Erythroblast (primary cell): ENCODE measurements at places on chromosomes 3 and 15.

DNA sequence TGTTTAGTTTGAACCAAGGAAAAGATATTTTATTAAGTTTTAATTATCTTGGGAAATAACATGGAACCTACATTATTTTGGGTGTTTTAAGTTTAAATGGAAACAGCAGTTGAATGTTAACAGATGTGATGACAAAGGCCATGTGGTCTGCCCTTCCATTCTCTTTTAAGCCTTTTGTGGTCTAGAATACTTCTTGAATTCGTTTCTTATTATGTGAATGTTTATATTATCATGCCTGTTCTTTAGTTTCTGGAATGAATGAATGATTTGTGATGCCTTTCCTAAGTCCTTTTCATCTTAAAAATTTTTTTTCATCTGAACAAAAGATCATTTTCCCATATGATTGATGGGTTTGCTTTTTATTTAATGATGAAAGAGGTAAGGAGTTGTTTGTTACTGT lies 44.6 kb downstream of the SNRK start:
- DNase-seq = no peak

GRCh38 chr15:34644061-34644460 lies 60.6 kb upstream of the GOLGA8B start:
- no peak for DNase-seq

GRCh38 chr3:41267975-41268640 lies 68.8 kb downstream of the CTNNB1 start:
- DNase-seq = no peak

GRCh38 chr3:156251424-156251823 lies 131.0 kb downstream of the KCNAB1 start:
- DNase-seq = no peak

DNA sequence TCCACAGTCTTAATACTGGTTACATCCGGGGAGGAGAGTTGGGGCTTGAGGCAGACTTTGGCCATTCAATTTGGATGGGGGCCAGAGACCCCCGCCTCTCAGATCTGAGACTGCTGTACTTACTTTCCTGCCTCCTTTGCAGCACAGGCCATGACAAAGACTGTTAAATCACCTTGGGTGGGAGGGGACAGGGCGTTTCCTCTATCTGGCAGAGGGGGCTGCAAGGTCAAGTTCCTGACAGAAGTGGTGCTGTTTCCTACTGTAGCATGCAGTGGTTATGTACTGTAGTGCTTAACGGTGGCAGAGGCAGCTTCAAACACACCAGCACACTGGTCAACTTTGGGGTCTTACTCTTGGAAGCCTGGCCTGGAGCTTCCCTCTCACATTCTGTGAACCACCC lies 261.2 kb upstream of the LRRFIP2 start:
- DNase-seq = no peak

DNA sequence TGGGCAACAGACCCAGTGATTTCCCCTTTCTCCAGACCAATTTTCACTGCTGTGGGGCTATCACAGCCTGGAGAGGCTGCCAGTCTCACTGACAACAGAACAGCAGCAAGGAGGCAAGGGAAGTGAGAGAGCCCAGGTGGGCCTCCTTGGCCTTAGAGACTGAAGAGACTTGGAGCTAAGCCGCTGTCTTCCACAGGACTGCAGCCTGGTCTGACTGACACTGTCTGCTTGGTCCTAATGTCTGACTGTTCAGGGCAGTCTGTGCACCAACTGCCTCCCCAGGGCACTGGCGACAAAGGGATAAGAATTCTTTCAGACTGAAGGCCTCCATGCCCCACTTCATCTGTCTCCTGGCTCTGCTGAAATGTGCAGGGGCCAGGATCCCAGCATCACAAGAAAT lies 11.5 kb downstream of the POMGNT2 start:
- DNase-seq = no peak

DNA sequence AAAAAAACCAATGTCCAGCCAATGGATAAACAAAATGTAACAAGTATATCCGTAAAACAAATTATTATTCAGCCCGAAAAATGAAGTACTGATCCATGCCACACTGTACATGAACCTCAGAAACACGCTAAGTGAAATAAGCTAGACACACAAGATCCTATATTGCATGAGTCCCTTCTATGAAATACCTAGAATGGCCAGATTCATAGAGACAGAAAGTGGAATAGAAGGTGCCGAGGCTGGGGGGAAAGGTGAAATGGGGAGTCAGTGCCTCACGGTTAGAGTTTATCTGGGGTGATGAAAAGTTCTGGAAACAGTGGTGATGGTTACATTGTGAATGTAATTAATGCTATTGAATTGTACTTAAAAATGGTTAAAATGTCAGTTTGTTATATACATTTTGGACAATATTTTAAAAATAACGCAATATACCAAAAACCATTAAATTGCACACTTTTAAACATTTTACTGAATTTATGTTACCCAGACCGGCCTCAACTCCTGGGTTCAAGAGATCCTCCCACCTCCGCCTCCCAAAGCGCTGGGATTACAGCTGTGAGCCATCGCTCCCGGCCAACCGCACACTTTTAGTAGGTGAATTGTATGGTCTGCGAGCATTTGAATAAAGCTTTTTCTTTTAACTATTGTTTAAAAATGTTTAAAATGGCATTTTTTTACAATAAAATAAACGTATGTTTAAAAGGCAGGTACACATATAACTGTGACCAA lies 2.1 kb downstream of the RNF168 start:
- peak; percentile 30 for DNase-seq

GRCh38 chr3:160180581-160181216 lies 44.5 kb upstream of the C3orf80 start:
- no peak for DNase-seq

GRCh38 chr3:171401432-171401831 lies 58.8 kb downstream of the TNIK start:
- DNase-seq = no peak

DNA sequence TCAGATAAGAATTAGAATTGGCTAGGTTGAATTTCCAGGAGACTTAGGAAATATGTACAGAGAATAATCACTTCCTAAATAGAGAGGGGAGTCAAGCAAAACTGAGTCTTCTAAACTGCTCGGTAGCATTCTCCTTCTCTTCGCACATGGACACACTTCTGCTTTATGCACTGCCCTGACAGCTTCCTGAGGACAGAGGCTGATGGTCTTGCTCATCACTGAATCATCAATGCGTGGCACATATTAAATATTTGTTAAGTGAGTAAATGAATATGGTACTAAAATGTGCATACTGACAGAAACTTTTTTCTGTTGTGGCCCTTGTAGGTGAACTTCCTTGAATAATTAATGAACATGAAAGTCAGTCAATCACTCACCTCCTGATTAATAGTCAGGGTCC lies 315.5 kb downstream of the FHIT start:
- no peak for DNase-seq

DNA sequence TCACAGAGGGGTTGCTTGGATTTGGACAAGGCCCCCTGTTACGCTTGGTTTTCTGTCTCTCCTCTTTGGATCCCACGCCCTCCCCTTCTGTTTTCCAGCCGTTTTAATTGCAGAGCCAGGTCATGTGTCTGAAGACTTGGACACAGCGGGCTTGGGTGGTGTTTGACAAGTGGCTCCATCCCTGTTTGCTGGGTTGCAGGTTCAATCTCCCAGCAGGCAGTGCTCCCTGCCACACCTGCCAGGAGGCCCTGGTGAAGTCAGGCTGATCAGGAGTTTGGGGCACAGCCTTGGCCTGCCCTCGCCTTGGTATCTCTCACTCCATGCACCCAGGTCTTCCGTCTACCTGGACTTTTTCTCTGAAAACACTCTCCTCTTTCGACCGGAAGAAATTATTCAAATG lies 59.0 kb downstream of the PLXNA1 start:
- DNase-seq = no peak

- peak; percentile 54 for DNase-seq
These were observed 951 bp downstream of the FNDC3B start for GRCh38 chr3:172040078-172040980.

DNA sequence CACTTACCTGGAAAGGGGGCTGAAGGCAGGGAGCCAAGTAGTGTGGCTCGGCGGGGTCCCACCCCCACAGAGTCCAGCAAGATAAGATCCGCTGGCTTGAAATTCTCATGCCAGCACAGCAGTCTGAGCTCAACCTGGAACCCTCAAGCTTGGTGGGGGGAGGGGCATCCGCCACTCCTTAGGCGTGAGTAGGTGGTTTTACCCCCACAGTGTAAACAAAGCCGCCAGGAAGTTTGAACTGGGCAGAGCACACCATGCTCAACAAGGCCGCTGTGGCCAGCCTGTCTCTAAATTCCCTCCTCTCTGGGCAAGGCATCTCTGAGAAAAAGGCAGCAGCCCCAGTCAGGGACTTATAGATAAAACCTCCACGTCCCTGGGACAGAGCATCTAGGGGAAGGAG lies 156.3 kb downstream of the KBTBD8 start:
- no peak for DNase-seq

GRCh38 chr3:126321490-126321889 lies 35.7 kb downstream of the KLF15 start:
- no peak for DNase-seq

GRCh38 chr3:196499061-196499460 lies 4.5 kb downstream of the RNF168 start:
- DNase-seq = no peak

GRCh38 chr15:36218322-36218721 lies 361.1 kb upstream of the CDIN1 start:
- no peak for DNase-seq

DNA sequence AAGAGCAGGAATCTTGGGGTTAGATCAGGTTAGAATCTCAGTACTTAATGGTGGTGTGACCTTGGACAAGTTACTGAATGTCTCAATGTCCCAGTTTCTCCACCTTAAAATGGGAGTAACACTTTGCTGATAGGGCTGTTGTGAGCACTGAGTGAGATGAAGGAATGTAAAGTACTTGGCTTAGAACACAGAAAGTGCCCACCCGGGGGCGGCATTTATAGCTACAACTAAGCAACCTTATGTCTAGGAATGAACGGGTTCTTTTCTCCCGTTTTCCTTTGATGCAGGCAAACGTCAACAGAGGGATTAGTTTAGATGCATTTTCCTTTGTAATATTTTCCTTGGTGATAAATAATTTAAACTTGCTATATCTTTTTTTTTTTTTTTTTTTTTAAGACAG lies 176.6 kb downstream of the USP13 start:
- DNase-seq = no peak

DNA sequence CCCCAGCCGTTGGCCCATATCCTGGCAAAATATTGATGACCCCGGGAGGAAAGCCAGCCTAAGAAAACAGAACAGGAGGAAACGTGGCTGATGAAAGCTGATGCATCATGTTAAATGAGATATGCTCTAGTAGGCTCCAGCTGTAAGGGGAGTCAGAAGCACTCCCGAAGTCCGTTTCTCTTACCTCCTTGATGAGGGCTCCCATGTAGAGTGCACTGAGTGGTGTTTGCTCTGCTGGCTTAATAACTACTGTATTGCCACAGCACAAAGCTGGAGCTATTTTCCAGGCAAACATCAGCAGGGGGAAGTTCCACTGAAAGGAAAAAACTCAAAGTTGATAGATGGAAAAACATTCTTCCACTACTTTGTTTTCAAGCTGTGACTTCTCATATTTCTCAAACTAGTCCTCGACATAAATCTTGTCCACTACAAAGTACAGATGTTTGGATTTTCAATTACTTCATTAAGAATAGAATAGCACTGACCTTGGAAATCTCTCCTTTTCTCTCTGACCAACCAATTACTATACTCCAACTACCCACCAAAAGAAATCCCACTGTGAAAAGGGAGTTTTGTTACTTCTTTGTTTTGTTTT lies 72.7 kb downstream of the ALDH1A2 start:
- DNase-seq = no peak

DNA sequence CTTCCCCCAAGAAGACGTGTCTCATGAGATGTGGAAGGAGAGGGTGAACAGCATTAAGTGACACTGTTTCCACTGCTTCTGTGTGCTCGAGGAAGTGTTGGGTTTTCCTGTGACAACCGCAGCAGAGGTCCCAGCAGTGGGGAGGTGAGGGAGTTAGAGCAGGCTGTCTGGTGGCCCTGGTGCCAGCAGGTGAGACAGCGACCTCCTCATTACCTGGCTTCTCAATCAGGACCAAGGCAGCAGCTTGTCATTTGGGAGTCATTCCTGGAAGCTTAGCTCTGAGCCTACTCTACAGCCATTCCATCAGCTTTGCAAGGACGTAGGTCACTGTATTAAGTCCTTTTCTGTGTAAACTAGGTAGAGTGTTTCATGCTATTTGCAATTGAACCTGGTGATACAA lies 63.3 kb upstream of the RGMA start:
- no peak for DNase-seq

- no peak for DNase-seq
These were observed 66.1 kb upstream of the MEX3B start for GRCh38 chr15:82111918-82112317.

- DNase-seq = no peak
These were observed 103.1 kb downstream of the KLHL25 start for GRCh38 chr15:85691350-85692240.

GRCh38 chr3:121835465-121835801 lies 424 bp downstream of the EAF2 start:
- DNase-seq = no peak

- DNase-seq = no peak
These were observed 44.2 kb upstream of the BCL2A1 start for GRCh38 chr15:80015156-80015555.
